Stimulated activated CD8-positive, alpha-beta memory T cell treated with anti-CD3 and anti-CD28 coated beads, Interleukin-7, amount 100 ng/mL, for 1 hour (primary cell): ENCODE measurements at places on chromosomes 6 and 20.

- no peak for DNase-seq
Measured at GRCh38 chr6:136161950-136162349, 88.2 kb downstream of the MTFR2 start.

- no peak for DNase-seq
Measured at GRCh38 chr20:34713194-34713943, 9.2 kb downstream of the TP53INP2 start.

GRCh38 chr20:25991051-25991755 is 294.6 kb upstream of the ZNF337 start:
- no peak for DNase-seq

DNA sequence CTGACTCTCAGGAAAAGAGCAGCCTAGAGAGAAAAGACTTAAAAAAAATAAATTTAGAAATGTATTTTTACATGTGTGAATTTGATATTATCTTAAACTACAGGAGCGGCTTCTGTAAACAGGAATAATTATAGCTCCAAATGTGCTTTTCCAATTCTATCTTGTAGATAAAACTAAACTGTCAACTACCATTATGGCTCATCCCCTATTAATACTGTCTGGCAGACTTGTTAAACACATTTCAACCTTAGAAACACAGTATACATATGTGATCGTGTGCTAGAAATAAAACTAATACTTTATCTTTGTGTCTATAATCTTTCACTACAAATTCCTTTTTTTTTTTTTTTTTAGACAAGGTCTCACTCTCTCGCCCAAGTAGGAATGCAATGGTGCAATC is 75.8 kb downstream of the CNKSR3 start:
- no peak for DNase-seq

DNA sequence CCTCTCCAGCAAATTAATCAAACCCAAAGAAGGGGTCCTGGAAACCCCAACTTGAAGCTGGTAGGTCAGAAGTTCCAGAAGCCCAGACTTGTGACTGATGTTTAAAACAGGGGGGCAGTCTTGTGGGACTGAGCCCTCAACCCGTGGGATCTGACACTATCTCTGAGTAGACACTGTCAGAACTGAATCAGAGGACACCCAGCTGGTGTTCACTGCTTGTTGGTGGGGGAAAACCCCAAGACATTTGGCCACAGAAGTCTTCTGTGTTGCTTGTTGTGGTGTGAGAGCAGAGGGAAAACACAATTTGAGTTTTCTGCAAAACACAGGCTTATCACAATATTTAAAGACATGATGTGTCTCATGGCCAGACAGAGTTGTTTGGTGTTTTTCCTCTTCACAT is 29.9 kb downstream of the KIF13A start:
- DNase-seq, result no peak

DNA sequence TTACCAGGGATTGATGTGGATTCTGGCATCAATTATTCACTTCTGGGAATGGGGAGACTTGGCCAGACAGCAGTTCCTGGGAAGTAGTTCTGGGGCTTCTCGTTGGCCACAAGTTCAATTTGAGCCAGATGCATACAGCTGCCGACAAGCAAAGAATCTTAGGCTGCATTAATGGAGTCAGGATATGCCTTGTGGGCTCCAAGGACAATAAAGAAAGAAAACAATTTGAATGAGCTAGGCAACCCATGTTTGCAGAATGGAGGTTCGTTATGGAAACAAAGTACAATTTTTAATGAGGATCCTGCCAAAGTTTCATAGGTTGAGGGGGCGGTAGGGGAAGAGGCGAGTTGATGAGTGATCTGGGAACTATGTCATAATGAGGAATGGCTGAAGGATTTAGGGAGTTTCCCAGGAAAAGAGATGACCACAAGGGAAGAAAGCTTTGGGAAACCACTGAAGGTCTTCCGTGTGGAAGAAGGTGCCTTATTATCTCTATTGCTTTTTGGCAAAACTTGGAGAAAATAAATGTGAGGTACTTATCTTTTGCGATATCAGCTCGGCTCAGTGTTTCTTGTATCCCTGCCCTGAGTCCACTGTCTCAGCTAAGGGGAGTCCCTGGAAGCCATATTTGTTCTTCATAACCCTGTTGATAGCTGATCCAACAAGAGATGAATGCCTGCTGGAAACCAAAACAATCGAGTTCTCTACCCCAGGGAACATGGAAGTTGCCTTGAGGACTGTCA is 181.0 kb upstream of the ZNF217 start:
- no peak for DNase-seq

- DNase-seq, result no peak
Measured at GRCh38 chr20:11646359-11646758, 271.3 kb upstream of the BTBD3 start.

GRCh38 chr6:15926256-15926655 is 202.6 kb upstream of the MYLIP start:
- no peak for DNase-seq

- no peak for DNase-seq
Measured at GRCh38 chr6:35759426-35759825, 17.0 kb upstream of the CLPSL2 start.

DNA sequence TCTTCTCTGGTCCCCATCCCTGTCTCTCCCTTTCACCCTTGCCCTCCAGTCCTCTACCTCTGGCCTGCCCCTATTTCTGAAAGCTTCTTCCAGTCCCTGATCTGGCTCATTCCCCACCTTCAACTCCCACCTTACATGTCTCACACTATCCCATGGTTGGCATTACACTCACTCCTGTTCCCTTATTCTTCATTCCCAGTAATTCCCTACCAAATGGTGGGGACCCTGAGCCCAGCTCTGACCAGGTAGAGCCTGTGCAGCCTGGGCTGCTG is 6.4 kb downstream of the TP53INP2 start:
- DNase-seq, result no peak

DNA sequence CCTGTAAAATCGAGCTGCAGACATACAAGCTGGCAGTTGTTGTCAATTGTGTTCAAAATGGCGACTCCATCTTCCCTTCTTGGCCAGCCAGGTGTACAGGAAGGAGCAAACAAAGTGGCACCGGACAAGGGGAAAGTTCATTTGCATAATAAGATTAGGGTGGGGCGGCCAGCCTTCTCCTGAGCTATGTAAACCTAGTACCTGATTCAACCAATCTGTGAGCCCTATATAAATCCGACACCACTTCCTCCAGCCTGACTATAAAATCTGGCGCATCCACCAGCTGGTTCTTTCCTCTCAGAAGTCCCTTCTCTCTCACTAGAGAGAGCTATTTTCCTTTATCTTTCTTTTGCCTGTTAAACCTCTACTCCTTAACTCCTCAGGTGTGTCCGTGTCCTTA is 8.1 kb upstream of the HBS1L start:
- no peak for DNase-seq

DNA sequence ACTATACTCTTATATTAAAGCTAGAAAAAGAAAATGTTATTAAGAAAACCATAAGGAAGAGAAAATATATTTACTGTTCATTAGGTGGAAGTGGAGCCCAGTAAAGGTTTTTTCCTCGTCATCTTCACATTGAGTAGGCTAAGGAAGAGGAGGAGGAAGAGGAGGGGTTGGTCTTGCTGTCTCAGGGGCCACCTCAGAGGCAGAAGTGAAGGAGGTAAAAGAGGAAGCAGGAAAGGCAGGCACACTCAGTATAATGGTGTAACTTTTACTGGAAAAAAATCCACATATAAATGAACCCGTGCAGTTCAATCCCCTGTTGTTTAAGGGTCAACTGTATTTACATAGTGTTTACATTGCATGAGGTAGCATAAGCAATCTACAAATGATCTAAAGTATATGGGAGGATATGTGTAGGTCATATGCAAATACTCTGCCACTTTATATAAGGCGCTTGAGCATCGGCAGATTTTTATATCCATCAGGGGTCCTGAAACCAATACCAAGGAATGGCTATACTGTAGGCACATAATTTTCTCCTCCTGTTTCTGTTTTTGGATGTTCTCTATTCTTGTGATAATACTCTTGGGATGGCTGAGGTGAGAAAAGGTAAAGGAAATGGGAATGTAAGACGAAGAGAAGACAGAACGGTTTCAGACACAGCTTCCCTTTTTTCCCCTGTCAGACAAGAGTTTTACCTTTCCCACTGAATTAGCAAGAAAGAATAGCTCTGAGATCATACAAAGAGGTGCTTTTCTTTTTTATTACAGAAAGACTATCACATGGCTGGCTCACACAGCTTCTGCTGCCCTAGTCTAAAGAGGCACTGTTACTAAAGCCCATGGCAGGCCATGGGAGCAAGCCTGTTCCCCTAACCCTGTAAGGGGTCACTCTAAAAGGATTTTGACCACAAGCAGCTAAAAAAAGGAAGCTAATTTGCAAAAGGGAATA is 59.9 kb downstream of the NUDT3 start:
- DNase-seq, result no peak

DNA sequence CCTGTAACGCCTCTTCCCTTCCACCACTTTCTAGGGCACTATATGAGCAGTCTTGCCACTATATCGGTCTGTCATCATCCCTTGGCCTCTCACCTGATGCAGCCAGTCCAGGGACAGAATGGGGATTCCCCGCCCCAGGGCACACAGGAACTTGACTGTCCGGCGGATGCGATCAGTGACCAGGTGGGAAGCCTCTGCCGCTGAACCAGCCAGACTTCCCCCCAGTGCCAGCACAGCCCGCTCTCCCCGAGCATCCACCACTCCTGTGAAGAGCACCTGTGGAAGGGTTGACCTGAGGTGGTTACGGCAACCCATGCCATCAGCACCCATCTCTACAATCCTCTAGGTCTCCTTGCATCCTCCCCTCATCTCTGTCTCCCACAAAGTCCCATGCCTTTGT is 12.2 kb upstream of the NRM start:
- DNase-seq, result no peak

DNA sequence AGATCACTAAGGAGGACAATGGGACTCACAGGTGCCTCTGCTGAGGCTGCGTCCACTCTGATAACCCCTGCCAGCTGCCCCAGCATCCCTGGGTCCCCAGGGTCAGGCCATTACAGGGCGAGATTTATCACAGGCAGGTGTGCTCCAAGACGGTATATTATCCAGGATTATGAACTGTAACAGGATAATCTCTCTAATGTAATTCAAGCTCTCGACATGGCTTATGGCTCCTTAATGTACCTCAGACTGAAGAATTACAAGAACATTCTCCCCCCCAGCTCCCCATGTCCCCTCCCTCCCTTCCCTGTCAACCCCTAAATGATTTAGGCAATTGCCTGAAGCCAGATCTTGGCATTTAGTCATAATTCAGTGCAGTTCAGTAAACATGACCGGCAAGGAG is 86.8 kb downstream of the NCR2 start:
- no peak for DNase-seq

GRCh38 chr6:389143-389542 is 2.4 kb upstream of the IRF4 start:
- DNase-seq, result no peak
